Left forelimb (tissue), 1 donor: ENCODE measurements at places on chromosomes 1 and 21.

- no peak for DNase-seq
These were observed 105.9 kb downstream of the KCNK1 start for GRCh38 chr1:233719655-233720341.

DNA sequence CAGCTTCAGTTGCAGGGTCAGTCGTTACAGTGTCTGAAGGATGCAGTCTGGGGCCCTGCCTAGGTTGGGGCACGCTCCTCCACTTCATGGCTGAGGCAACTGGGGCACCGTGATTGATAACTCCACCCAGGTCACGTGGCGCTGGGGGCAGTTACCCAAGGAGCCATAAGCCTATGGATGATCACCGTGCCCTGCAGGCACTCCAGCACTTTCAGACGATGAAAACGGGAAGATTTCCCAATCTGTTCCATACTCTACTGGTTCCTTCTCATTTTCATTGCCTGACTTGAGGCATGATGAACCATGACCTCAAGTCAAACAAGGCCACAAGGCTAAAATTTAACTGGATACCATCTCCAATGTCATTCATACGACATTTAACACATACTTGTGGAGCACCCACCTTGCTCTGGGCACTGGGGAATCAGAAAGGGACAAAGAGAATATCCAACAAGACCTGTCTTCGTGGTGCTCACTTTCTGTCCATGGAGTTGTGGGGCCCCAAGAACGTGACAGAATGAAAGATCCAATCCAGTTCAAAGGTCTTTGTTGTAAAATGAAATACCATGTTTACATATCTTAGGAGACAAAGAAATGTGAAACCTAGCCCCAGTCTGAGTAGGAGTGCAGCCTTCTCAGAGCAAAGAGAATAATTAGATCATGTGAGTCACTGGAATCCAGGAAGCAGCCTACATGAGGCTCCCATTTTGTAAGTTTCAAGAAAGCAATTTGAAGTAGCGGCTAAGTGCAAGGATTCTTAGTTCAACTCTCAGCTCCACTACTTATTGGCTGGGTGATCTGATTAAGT lies 39.4 kb upstream of the SPOCD1 start:
- DNase-seq, result no peak

- DNase-seq, result no peak
These were observed 51.1 kb downstream of the AGPAT3 start for GRCh38 chr21:43916076-43916475.

GRCh38 chr21:40964691-40965090 lies 117.7 kb upstream of the DSCAM start:
- no peak for DNase-seq

- no peak for DNase-seq
These were observed 39.1 kb downstream of the SYF2 start for GRCh38 chr1:25193229-25193628.

- DNase-seq, result no peak
These were observed 140.4 kb downstream of the COL24A1 start for GRCh38 chr1:86016076-86016759.

- DNase-seq, result no peak
These were observed 519.9 kb upstream of the USP24 start for GRCh38 chr1:55735106-55735505.

DNA sequence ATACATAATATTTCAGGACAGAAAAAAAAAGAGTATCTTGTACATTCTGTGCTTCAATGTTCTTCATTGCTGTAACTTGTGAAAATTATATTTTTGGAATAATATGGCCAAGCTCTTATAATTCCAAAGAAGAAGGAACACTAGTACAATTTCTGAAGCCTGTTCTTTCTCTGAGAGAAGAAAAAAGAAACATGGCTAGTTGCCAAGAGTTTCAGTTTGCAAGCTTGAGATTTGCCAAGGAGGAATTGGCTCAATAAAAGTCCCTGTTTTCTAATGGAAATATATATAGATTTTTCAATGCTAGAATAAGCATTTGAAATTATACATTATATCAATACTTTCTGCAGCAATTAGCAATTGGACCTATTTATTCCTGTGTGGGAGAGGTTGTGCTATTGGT lies 285.2 kb upstream of the NEGR1 start:
- no peak for DNase-seq

- DNase-seq, result peak; percentile 75
These were observed 45.9 kb downstream of the NID1 start for GRCh38 chr1:236018885-236019453.

- DNase-seq, result no peak
These were observed 39.4 kb downstream of the SLC2A7 start for GRCh38 chr1:8986814-8987190.

DNA sequence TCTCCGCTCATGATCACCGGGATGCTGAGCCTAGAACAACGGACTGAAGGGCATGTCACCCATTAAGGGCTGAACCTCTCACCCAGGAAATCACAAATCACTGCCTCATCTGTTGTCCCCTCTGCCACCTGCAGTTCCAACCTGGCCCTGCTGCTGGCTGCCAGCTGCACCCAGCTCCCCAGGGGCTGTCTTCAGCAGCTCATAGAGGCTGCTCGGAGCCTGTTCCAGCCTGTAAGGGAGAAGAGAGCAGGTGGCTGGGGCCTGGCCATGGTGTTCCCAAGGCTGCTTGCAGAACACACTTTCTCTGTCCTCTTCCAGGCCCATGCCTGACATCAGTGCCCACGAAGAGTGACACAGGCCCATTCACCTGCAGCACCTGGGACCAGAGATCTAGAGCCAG lies 44.5 kb upstream of the DISP3 start:
- no peak for DNase-seq

DNA sequence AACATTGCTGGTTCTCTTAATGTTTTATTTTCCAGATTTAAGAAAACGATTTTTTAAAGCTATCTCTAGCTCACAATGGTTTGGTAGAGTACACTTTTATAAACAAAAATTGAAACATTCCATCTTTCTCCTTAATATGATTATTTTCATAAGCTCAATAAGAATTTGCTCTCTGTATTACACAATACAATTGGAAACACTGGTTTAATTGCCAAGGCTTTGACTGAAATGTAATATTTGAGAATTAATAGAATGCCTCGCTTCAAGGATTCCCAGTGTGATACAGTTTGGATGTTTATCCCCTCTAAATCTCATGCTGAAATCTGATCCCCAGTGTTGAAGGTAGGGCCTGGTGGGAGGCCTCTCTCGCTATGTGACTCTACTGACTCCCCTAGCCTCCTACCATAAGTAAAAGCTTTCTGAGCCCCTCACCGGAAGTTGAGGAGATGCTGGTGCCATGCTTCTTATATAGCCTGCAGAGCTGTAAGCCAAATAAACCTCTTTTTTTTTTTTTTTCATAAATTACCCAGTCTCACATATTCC lies 67.4 kb downstream of the DDAH1 start:
- no peak for DNase-seq

- DNase-seq, result no peak
These were observed 22.3 kb upstream of the RGS16 start for GRCh38 chr1:182626527-182626926.

DNA sequence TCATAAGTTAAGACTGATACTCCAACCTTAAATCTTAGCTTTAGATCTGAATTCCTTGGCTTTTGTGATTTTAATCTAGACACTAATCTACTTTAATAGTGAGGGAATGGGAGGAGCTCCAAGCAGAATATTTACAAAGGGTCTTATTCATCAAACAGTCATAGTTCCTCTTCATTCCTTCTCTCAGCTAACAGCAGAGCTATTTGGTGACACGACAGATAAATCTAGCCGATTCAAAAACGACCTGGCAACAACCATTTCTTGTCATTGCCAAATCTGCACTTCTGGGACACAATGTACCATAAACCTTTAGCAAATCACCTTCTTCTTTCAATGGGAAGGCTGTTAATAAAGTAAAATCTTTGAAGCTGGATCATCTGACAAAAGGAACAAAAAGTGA lies 52.8 kb upstream of the FOXD3 start:
- no peak for DNase-seq

- DNase-seq, result no peak
These were observed 61.5 kb downstream of the RUNX1 start for GRCh38 chr21:34987501-34988072.

- no peak for DNase-seq
These were observed 4.9 kb downstream of the INTS11 start for GRCh38 chr1:1319646-1319941.

DNA sequence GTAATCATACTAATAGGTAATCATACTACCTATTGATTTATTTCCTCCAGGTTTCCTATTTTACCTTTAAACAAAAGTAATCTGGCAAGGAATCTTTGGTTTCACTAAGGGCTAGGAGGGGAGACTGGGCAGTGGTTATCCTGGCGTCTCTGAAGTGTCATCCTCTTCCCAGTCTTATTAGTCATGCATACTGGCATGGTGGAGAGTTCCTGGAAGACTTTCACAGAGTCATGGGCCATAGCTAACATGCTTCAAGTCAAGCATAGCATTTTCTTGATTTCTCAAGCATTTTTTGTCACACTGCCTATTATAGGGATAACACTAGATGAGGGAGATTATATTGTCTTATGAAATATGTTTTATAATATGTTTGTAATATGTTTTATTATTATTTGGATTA lies 64.0 kb upstream of the ASB17 start:
- no peak for DNase-seq

DNA sequence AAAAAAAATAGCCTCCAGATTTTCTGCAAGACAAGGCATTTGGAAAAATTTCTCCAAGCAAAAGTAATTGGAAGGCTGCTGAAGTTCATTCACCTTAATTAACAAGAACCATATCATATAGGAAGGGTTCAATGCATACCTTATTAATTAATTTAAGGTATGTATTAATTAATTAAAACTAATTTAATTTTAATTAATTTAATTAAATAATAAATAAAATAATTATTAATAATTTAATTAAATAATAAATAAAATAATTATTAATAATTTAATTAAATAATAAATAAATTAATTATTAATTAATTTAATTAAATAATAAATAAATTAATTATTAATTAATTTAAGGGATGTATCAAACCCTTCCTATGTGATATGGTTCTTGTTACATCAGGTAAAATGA lies 7.9 kb downstream of the OR2L13 start:
- no peak for DNase-seq

DNA sequence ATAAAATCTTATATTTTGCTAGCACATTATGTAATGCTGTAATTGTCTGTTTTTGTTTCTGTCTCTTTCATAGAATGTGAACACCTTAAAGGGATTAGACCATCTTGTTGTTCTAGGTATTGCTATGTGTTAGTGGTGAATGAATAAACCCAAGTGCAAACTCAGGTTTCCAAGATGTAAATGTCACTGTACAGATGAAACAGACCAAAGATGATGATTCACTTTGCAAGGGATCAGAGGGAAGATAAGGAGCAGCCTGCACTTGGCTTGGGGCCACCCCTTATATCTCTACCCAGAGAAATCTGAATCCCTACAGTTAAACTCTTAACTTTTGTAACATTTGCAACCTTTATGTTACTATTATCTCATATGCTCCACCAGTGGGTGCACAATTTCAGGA lies 25.4 kb downstream of the UROD start:
- DNase-seq, result no peak

DNA sequence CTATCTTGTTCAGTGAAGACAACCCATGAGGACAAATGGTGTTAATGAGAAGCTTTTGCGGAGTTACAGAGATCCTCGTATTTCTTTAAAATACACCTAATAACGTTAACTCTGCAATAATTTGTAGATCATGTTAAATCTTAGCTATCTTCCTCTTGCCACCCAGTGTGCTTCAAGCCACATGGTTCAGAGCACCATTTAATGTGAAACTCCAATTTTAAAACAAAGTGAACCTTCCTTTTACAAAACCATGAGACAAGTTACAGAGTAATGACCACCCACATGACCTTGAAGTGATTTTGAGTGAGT lies 1.7 kb upstream of the KCNE2 start:
- DNase-seq, result no peak

GRCh38 chr1:184956999-184957700 lies 17.2 kb downstream of the NIBAN1 start:
- no peak for DNase-seq

GRCh38 chr1:25217598-25218232 lies 14.6 kb downstream of the SYF2 start:
- DNase-seq, result no peak

- DNase-seq, result no peak
These were observed 1.8 kb downstream of the NIBAN1 start for GRCh38 chr1:184972315-184973055.

DNA sequence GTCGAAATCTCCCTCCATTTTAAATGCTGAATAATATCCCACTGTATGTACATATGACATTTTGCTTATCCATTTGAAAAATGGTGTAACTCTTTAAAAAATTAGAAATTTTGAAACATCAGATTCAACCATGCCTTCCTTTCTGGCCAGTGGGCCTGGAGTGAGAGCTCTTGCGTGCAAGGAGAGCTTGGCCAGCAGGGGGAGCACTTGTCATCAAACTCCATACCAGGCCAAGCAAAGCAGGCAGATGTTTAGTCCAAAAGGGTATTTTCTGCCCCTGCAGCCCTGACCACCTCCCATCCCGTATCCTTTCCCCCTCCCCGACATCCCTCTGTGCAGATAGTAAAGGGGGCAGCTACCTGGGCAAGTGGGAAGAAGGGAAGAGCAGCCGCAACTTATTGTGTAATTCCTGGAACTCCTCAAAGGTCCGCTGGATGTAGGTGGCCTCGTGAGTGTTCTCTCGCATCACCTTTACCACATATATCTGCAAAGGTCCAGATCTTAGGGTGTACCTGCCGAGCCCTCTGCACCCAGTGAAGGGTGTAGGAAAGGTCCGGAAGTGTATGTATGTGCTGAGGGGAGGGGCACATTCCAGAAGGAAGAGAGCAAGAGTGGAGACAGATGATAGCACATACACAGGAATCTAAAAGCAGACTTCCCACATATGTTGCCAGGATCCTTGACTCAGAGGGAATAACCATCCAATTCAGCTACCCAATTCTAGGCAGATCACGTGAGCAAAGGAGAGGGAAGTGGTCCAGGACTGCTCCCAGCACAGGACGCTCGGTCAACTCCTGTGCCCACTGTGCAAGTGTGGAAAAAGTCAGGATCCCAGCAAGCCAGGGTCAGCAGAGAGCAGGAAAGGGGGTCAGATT lies 19.9 kb upstream of the PPP1R15B start:
- DNase-seq, result peak; percentile 80

GRCh38 chr1:97674517-97674916 lies 246.3 kb downstream of the DPYD start:
- DNase-seq, result no peak

GRCh38 chr21:18147678-18148077 lies 97.0 kb upstream of the CHODL start:
- no peak for DNase-seq

DNA sequence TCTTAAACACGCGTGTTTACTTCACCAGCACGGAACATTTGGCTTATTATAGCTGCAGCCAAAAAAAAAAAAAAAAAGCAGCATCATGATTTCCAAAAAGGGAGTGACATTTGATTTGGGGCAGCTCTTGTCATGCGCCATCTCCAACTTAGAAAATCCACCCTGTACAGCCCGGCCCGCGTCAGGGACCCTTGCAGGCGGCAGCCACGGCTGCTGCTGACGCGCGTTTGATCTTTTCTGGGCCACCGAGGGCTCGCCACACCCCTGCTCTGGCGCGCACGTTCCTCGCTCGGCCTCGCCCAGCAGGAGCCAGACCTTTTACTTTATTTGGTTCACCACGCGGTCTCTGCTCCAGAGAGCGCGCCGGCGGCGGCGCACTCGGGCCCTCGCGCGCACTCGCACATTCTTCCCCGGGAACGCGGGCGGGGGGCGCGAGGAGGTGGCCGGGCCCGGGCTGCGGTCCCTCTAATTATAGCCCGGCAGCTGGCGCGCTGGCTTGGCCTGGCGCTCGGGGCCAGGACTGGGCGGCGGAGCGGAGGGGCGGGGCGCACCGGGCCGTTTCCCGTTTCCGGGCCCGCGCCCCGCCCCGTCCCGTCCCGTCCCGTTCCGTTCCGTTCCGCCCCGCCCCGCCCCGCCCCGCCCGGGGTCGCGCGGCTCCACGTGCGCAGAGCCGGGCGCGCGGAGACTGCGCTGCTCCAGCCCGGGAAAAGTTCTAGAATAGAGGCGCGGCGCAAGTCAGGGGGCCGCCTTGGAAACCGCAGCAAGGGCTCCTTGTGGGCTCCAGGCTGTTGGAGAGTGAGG lies 10.2 kb downstream of the IRF2BP2 start:
- DNase-seq, result peak; percentile 90
